T-helper 1 cell (primary cell): ENCODE measurements at places on chromosomes 13 and 19.

- DNase-seq = no peak
Measured at GRCh38 chr13:36026531-36026930, 104.7 kb downstream of the DCLK1 start.

DNA sequence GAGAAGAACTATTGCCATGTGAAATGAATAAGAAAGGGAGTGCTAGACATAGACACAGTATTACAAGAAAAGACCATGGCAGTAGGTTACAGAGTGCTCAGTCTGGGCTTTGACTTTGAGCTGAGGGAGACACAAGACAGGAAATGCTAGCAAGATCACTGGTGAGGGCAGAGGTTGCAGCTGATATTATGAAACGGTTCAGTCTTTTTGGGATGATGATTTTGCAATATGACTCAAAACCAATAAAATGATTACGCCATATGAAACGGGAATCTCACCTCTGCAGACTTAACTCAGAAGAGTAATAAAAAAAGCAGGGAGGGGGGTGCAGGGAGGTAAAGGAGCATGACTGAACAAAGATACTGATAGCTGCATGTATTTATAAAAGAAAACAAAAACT lies 123.1 kb downstream of the RBM26 start:
- no peak for DNase-seq

DNA sequence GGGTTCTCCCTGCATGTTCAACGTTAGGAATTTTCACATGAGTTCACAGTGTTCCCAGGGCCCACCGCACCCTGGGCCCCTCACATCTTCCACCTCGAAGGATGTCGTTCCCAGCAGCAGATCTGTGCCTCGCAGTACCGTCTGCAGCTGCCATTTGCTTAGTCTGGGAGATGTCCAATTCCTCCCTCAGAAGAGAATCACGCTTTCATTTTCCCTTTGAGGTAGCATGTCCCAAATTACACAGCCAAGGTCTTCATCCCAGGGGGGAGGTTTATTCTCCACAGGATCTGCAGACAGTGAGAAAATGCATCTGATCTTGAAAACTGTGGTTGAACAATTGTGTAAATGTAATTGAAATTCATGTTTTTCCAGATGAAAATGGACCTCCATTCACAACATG lies 150.2 kb downstream of the DCT start:
- no peak for DNase-seq

GRCh38 chr19:3479177-3479833 lies 1.0 kb downstream of the SMIM24 start:
- peak; percentile 50 for DNase-seq

- DNase-seq = peak; percentile 84
Measured at GRCh38 chr13:44273991-44274770, 99.4 kb upstream of the SERP2 start.

GRCh38 chr19:35225951-35226350 lies 2.6 kb downstream of the FAM187B start:
- DNase-seq = no peak

DNA sequence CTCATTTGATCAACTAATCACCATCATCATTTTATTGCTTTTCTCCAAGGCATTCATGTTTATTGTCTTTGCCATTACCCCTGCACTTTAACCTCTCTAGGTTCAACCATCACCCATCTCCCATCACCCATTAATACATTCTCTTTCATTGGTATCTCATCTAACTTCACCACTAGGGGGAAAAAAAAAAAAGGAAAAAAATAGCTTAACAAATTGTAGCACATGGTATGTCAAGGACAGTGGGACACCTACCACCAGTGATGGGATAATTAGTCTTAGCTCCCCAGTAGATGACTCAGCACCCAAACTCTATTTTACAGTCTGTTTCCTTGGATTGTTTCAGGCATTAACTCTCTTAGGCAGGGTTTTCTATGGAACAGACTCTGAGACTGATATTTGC lies 1770.2 kb upstream of the MIR17HG start:
- DNase-seq = no peak

DNA sequence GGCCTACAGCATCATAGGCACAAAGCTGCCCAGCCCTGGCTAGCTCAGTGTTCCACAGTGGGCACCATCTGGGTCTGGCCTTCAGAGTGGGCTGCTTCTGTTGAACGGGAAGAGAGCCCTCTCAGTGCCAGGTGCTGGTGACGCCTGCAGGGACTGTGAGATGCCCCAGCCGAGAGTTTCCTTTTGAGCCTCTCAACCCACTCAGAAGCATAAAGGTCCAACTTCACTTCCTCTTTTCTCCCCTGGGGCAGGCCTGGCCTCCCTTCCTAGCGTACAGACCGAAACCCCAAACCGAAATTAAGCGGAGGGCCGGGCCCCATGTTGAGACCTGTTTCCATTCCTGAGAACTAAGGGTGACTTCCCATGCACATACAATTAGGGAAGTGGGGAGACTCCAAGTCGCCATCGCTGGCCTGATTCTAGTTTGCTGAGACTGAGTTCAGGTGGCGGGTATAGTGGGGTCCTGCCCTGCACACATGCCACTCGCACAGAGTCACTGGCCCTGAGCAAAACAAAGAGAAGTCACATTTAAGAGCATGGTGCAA lies 6.9 kb downstream of the RAB8A start:
- no peak for DNase-seq

GRCh38 chr19:4891066-4891465 lies 11.6 kb downstream of the ARRDC5 start:
- no peak for DNase-seq

DNA sequence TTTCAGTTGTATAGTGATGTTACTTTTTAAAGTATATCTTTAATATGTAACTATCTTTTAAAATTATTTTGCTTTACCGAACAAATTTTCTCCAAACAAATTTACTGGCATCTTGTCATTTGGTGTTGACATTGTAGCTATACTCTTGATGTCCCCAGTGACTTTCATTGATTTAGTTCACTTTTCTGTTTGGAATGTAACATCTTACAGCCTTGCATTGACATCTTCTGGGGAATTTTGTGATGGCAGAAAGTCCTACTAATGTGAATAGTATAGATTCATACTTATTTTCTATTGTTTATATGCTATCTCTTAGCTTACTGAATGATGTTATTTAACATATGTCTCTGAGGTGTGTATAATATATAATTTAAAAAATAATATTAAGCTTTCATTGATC lies 800.9 kb upstream of the ATXN8OS start:
- no peak for DNase-seq

- peak; percentile 3 for DNase-seq
Measured at GRCh38 chr19:38975214-38975860, at the start of gene FBXO17. FBXO17 (minus strand) TSS chr19:38975742; CDS start chr19:38950319, 25,423 bp downstream.

- no peak for DNase-seq
Measured at GRCh38 chr13:71865874-71866334, 1.1 kb downstream of the DACH1 start.

DNA sequence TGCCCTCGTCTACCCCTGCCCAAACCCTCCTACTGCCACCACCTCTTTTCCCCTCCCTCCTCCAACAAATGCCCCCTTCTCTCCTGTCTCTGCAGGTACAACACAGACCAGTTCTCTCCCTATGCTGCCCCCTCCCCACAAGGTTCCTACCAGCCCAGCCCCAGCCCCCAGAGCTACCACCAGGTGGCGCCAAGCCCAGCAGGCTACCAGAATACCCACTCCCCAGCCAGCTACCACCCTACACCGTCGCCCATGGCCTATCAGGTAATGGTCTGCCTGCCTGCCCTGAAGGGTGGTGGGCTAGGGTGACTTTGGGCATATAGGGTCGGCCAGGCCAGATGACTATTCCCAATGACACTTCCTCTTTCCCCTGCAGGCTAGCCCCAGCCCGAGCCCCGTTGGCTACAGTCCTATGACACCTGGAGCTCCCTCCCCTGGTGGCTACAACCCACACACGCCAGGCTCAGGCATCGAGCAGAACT lies 6.5 kb upstream of the TIMM50 start:
- DNase-seq = peak; percentile 73

DNA sequence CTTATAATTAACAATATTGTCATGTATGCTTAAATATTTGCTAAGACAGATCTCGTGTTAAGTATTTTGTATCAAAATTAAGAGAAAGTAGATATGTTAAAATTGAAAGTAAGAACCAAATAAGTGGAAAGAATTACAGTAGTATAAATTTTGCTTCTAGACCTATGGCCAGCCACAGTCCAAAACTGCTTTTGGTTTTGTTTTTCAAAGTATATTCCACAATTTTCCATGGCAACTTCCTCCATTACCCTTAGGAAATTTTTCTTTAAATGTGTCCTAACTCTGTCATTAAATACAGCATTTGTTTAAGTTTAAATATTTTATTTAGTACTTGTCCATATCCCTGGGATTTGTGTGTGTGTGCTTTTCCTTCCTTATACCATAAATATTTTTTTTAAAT lies 689.0 kb downstream of the DIAPH3 start:
- DNase-seq = no peak

GRCh38 chr13:40377783-40378182 lies 288.7 kb downstream of the FOXO1 start:
- no peak for DNase-seq

- no peak for DNase-seq
Measured at GRCh38 chr13:52026246-52026626, 1.7 kb downstream of the UTP14C start.
